ENCODE measurements at places on chromosomes 2 and 18. TPM values are rescaled to one million over a fixed set of nuclear protein-coding genes. Genes with fewer than 3 reads are reported as not detected.

DNA sequence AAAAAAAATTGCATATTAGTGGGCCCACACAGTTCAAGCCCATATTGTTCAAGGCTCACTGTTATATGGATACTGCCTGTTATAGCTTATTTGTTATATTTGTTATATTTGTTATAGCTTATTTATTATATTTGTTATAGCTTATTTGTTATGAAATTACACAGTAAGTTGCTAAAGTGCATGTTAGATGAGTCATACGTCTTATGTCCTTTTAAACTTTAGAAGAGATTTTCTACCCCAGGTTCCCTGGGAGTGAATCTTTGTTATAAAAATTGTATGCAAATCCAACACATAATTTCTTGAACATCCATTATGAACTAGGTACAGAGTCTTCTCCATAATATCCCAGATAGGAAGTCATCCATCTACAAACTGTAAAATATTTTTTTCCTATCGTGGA, 22.1 kb downstream of the HTR2B start:
- DNase-seq, result no peak

- no peak for DNase-seq
These were observed 182.5 kb upstream of the OSR1 start for GRCh38 chr2:19540739-19541525.

- no peak for DNase-seq
These were observed 100.2 kb upstream of the CDC42EP3 start for GRCh38 chr2:37771600-37772088.

DNA sequence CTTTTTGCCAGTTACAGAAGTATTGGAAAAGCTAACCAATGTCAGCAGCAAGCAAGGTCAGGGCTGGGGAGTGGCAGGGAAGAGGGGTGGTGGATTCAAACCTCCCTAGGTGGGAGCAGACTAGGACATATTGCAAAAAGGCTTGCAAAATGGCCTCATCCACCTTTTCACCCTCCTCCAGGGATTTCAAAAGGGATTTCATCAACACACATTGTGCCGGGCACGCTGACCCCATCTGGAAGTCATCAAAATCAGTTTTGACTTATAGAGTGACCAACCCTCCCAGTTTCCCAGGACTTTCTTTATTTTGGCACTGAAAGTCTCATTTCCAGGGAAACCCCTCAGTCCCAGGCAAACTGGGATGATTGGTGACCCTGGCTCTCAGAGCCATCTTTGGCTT, 94.7 kb downstream of the BIN1 start:
- no peak for DNase-seq

DNA sequence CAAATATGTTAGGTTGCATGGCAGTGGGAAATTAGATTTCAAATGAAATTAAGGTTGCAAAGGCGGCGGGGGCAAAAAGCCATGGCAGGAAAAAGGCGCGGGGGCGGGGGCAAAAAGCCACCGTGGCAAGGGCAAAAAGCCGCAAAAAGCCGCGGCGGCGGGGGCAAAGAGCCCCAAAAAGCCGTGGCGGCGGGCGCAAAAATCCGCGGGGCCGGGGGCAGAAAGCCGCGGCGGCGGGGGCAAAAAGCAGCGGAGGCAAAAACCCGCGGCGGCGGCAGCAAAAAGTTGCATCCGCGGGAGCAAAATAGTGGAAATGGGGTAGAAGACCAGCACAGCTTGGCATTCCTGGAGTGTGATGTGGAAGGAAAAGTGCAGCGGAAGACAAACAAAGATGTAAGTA, 417.1 kb downstream of the ANKRD30B start:
- no peak for DNase-seq

DNA sequence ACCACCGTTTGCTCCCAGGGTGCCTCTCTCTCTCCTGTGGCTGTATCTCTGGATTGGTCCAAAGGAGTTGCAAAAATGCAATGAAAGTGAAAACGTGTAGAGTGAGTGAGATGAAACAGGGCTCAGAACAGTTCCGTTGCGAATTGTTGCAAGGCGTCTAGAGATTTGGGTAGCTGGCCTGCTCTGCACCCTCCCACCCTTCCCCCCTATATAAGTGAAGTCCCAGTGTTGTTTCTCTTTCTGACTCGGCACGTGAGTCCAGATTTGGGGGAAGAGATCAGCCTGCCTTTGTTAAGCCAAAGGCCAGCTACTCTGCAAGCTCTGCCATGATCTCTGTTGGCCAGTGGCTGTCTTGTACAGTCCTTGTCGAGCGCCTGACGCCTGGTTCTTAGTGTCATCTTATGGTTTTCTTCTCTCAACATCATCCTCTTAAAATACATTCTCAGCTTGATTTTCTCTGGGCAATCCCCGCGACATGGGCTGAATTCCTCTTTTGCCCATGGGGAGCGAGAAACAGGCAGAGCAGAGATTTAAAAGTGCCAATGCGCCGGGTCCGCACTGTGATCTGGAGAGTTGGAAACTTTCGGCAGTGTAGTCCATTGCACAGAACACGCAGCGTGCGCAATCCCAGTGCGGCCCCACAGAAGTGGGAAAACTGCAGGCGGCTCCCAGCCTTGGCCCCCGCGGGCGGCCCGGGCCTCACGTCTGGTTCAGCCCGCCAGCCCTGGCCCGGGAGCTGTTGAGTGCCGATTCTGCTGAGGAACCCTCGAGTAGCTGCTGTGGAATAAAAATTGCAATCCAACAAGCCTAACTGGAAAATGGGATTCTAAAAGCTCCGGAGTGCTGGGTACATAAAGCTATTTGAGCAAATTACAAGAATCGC, 9.3 kb downstream of the MEIS1 start:
- peak; percentile 27 for DNase-seq

- DNase-seq, result no peak
These were observed 9.7 kb upstream of the SFXN5 start for GRCh38 chr2:73081181-73081671.

GRCh38 chr2:100427627-100428258, 10.3 kb upstream of the CHST10 start:
- no peak for DNase-seq

DNA sequence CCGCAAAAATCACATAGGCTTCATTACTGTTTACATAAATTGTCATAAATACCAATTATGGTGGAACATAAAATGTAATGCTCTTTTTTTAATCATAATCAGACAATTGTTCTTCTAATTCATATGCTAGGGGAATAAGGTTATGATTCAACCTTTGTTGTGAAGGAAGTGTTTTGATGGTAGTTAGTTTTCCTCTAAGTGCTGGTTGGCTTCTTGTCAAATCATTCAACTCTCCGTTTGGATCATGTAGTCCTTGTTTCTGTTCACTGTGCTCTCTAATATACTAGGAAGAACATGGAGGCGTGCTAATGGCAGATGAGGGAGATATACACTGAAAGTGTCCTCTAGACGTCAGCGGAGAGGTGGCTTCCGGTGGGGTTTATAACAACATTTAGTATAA, 1938.0 kb upstream of the PIK3C3 start:
- no peak for DNase-seq

GRCh38 chr2:7429733-7430132, 512.5 kb downstream of the RNF144A start:
- no peak for DNase-seq

IL1R1 gene
- 5.7 TPM for total RNA-seq

HMSD gene
- 0.13 TPM for total RNA-seq

MAP3K19 gene
- not detected for total RNA-seq

BMP10 gene
- total RNA-seq, result not detected

NLRC4 gene
- 3.2 TPM for total RNA-seq
